ENCODE measurements at places on chromosomes 2 and 18.

DNA sequence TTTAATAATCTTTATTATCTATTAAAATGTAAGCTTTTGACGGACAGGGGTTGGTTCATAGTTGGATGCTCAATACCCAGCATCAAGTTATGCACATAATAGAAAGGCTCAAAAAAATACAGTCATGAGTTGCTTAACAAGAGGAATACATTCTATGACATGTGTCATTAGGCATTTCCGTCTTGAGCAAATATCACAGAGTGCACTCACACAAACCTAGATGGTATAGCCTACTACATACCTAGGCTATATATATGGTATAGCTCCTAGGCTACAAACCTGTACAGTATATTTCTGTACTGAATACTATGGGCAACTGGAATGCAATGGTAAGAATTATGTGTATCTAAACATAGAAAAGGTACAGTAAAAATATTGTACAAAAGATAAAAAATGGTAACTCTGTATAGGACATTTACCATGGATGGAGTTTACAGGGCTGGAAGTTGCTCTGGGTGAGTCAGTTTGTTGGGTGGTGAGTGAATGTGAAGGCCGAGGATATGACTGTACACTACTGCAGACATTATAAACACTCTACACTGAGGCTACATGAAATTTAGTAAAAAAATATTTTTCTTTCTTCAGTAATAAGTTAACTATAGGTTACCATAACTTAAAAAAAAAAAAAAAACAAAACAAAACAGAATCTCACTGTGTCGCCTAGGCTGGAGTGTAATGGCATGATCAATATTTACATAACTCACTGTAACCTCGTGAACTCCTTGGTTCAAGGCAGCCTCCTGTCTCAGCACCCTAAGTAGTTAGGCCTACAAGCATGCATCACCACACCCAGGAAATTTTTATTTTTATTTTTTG lies 201.2 kb downstream of the NBAS start:
- DNase-seq: no peak

GRCh38 chr2:128603411-128603924 lies 284.8 kb upstream of the HS6ST1 start:
- no peak for DNase-seq

DNA sequence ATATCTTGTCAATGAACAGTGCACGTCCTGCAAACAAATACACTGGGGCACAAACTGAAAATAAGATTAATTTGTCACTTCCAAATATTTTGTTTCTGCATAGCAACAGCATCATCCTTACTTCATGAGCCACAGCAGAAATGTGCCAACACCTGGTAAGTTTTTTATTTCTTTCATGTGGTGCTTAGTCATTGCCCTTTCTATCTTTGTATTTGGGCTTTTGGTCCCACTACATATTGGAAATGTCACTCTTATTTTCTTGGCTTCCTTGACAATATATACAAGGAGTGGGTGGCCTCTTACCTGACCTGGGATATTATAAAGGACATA lies 208.0 kb downstream of the RBM43 start:
- no peak for DNase-seq

DNA sequence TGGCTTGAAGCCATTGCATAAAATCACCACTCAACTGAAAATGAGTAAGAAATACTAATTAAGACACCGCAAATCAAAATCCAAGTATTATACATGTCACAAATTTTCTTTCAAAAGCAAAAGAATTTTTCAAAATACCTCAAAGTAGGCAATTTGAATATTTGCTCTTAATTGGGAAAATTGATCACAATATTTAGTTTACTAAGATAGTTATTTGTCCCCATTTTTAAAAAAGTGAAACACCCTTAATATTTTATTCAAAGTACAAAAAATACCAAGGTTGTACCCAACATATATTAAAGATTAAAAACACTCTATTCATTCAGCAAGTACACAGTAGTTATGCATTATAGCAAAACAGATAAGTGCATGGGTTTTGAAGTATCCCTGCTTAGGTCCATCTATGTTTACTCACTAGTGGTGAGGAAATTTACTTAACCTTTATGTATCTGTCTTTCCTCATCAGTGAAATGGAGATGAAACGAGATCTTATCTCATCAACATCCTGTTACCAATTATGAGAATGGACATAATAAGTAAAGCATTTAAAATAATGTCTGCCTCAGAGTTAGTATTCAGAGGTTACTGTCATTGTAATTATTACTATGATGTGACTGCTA lies 35.1 kb downstream of the VPS54 start:
- DNase-seq: no peak

GRCh38 chr2:150147889-150148683 lies 339.4 kb downstream of the RND3 start:
- no peak for DNase-seq

GRCh38 chr2:134461511-134461910 lies 207.6 kb downstream of the MGAT5 start:
- no peak for DNase-seq

DNA sequence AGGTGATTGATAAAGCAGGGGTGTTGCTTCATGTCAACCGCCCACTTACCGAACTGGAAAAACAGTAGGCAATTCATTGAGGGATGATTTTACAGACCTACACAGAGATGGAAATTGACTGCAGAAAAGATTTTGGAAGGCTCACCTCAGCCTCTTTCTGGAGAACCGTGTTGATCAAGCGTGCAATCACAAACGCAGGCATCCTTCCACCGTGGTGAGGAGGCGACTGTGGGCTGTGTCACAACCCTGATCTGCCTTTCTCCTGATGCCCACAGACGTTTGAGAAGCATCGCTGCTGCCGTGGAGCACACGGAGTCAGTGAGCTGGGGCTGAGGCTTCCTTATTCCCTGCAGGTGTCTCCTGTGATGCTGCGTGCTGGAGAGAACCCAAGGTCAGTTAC lies 132.0 kb downstream of the TMEM18 start:
- DNase-seq: no peak

- no peak for DNase-seq
Observed at GRCh38 chr2:2731816-2732284, 400.8 kb upstream of the MYT1L start.

GRCh38 chr2:218265626-218266025 lies 4.3 kb downstream of the AAMP start:
- DNase-seq: no peak

- no peak for DNase-seq
Observed at GRCh38 chr2:8529706-8530277, 152.1 kb upstream of the ID2 start.
